ENCODE measurements at places on chromosomes 4 and X.

DNA sequence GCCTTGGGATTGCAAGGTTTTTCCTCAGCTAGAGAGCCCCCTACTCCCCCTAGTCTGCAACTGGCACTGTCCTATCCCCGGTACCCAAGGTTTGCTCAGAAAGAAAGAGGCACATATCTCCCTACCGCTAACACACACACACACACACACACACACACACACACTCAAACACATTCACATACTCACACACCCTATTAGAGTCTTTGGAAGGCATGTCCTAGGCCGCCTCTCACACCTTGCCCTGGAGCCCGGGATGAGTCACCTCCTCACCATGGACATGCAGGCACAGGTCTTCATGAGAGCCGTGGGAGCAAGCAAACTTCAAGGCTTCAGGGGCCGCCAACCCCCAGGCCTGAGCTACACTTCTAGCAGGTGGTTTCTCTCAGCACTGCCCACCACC is 49.2 kb downstream of the PJA1 start:
- no peak for DNase-seq

DNA sequence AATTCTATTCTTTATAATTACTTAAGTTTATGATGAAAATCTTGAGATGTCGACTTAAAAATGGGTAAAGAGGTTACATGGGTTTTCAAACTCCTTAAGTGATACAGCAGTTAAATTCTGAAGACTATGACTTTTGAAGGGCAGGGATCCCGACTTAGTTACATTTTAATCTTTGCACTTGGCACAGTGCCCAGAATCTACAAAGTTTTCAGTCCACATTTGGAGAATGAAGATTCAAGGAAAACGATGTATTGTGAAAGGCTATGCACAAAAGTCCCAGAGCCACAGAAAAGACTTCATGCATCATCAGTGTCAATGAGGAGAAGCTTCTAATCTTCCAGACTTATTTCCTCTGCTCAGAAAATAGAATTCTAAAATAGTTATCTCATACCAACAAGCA is 36.3 kb upstream of the GRPR start:
- DNase-seq = no peak

GRCh38 chr4:126028876-126029275 is 714.1 kb downstream of the FAT4 start:
- no peak for DNase-seq

DNA sequence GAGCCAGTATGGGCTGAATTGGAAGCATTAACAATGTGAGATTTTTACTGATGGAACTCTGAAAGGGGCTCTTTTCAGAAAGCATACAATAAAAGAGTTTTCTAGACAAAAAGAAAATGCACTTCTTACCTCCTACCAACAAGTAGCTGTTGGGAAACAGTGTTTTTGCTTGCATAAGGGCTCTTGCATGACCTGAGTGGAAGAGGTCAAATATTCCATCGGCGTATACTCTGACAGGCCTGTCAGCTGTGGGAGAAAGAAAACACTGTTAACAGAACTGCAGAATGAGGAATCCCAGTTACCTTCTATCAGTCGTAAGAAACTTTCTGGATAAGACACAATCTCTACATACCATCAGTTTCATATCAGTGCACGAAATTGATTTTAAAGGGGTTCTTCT is 39.5 kb downstream of the PCYT1B start:
- no peak for DNase-seq

DNA sequence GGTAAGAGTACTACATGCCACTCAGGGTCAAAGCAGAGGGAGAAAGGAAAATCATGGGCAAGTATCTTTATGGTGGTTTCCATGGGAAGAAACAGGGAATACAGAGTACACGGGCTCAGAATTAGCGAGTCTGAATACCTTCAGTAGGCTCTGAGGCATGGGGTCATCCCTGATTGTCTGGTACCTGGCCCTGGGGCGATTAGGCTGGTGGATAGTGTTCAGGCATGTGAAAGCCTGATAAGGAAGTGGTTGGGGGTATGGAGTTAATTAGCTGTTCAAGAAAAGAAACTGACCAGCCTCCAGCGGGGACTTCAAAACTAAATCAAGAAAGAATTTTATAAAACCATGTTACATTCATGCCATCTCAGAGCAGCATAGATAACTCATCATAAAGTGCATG is 518.8 kb downstream of the RAB28 start:
- DNase-seq = no peak

DNA sequence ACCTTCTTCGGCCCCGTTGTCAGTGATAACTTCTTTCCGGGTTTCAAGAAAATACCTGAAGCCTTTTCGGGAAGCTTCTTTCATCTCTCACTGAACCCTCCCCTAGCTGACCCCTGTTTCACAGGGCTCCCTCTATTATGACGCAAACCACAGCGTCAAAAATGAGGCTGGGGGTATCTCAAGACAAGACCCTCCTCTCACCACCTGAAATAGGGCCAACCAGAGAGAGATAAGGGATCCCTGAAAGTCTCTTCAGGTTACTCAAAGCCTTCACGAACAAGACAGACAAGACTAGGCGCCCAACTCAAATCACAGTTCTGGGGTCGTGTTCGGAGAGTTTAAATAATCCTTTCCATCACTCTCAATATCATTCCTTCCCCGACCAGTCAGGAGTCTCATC is 1.2 kb downstream of the PHF8 start:
- DNase-seq = no peak

Data from COR-L47 (cell line).